ENCODE measurements at places on chromosomes 16 and 17.
A peak's percentile ranks its signal among the peaks of the same experiment; 100 is the strongest.

- DNase-seq, result no peak
Observed at GRCh38 chr17:38864636-38865398, 5.0 kb upstream of the LASP1 start.

DNA sequence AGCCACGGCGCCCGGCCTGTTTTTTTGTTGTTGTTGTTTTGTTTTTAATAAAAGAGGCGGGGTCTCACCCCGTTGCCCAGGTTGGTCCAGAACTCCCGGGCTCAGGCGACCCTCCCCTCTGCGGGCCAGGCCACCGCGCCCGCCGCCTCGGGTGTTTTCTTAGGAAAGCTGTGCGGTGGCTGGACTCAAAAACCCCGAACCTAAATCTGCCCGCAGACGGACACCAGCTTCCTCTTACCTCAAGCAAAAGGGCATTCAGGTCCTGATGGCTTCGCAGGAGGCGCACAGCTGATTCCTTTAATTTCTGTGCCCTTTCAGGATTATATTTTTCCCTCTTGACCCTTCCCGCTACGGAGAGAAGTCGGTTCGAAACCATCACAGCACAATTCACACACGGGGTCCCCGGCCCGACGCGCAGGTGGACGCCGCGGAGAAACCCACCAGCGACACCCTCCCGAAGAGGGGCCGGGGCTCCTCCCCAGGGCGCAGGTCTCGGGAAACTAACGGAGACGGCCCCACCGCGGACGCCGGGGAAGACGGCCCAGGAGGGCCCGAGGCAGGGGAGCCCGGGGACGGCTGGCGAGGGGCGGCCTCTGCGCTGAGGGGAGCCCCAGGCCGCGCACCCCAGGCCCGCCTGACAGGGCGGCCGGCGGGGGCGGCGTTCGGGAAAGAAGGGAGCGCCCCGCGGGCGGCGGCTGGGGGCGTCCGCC, 653 bp downstream of the FANCA start:
- DNase-seq, result no peak

DNA sequence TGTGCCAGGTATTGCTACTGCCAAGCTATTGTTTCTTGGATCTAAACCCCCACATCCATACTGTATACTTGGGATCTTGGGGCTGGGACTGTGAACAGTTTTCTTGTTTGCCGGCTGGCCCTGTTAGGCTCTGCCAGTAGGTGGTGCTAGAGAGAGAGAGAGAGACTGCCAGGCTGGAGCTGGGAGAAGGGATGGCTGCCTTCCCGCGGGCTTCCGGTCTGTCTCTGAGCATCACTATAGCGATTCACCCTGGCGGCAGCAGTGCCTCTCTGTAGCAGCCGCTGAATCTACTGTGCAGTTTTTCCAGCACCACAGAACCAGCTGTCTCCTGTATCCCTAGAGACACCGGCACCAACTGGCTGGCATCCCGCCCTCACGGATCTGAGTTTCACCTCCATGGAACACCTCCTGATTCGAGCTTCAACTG, 201.2 kb downstream of the UTP18 start:
- DNase-seq, result peak; percentile 23

- DNase-seq, result no peak
Observed at GRCh38 chr16:4055748-4056147, 60.5 kb downstream of the ADCY9 start.

DNA sequence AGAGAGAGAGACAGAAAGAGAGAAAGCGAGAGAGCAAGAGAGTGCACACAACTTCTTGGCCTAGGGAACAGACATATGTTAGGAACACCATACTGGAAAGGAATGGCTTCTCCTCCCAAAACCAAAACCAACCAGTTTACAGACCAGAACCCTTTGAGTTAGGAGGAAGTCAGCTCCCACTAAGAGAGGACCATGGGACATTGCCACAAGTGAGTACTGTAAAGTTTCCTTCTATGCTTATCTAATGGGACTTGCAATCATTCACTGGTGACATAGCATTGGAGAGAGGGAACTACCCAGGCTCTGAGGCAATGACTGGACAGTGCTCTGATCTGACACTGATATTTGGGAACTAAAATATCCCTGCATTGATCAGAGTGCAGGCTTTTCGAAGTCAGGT, 32.4 kb downstream of the TBC1D3B start:
- DNase-seq, result no peak

DNA sequence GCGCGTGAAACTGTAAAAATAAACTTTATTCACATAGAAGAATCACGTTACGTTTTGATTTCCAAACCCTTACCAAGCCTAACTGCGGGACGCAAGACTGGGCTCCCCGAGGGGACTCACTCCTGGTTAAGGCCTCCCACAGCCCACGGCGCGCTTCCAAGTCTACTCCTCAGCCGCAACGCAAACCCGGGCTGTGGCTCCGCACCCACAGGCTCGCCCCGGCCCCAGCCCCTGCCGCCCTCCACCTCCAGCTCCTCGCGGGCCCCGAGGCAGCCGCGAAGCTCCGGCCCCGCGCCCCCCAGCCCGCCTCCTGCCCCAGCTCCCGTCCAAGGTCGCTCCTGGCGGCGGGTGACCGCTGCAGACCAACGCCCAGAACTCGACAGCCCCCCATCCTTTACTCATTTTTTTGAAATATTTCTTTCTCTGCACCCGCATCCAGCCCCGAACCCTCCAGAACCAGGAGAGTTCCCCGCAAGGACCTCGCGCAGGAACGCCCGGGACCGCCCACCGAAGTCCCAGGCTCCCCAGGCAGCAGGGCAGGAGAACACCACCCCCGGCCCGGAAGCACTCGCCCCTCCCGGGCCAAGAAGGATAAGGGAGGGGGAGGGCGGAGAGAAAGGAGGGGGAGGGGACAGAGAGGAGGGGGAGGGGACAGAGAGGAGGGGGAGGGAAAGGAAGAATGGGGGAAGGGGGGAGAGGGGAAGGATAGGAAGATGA, 912 bp downstream of the USP22 start:
- peak; percentile 57 for DNase-seq

DNA sequence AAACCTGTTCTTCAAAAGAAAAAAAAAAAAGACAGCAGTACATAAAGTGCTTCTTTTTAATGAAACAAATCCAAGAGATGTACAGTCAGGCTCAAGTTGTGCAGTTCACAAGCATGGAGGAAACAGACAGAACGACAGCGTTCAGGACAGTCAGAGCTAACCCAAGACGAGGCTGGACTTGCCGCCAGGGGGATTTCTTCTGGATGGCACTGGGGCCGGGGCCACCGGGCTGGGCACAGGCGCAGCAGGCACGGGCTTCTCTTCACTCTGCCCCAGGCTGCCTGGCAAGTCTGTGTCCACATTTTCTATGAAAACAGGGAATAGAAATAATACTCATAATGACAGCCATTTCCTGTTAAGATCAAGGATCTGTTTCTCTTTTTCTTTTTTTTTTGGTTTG, 4.4 kb upstream of the NT5C start:
- DNase-seq, result no peak

GRCh38 chr17:30000001-30000754, 58.7 kb downstream of the EFCAB5 start:
- DNase-seq, result no peak

- DNase-seq, result no peak
Observed at GRCh38 chr16:60310846-60311445, 1576.8 kb upstream of the GOT2 start.

DNA sequence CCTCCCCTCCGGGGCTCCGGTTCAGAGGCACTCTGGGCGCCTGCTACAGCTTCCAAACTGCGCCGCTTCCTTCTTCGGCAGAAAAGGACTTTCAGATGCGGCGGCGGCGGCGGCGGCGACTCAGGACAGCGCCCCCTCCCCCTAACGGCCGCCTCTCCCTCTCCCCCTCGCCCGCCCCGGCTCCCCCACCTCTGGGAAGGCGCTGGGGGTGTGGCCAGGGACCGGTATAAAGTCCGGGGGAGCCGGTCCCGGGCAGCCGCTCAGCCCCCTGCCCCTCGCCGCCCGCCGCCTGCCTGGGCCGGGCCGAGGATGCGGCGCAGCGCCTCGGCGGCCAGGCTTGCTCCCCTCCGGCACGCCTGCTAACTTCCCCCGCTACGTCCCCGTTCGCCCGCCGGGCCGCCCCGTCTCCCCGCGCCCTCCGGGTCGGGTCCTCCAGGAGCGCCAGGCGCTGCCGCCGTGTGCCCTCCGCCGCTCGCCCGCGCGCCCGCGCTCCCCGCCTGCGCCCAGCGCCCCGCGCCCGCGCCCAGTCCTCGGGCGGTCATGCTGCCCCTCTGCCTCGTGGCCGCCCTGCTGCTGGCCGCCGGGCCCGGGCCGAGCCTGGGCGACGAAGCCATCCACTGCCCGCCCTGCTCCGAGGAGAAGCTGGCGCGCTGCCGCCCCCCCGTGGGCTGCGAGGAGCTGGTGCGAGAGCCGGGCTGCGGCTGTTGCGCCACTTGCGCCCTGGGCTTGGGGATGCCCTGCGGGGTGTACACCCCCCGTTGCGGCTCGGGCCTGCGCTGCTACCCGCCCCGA, at the start of gene IGFBP4:
TSS of gene IGFBP4 (plus strand) at position 255 of the 792 bp plus-strand sequence. CDS start at position 541, 286 bp downstream.
- DNase-seq, result peak; percentile 54

GRCh38 chr17:50666316-50666715, 31.6 kb downstream of the ABCC3 start:
- DNase-seq, result no peak

- DNase-seq, result no peak
Observed at GRCh38 chr16:4514606-4515005, 24.0 kb downstream of the CDIP1 start.

- no peak for DNase-seq
Observed at GRCh38 chr16:12801511-12802042, 2.1 kb downstream of the CPPED1 start.

DNA sequence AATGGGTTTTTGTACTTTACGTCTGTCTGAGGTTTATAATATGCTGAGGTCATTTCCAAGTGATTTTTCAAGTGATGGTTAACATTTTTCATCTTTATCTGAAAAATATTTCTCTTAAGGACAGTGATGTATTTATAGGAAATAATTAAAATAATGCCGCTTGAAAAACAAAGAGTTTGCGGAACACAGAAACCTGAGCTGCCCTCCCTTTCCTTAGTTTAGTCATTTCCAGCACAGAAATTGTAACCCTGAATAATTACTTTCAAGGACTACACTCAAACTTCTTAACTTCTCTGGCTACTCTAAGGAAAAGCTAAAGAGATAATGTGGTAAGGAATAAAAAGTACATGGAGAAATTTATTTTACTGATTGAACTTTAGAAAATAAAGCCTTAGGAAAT, 54.6 kb downstream of the MRTFB start:
- DNase-seq, result no peak
